ENCODE measurements at places on chromosomes 7 and 10.

- DNase-seq, result no peak
Observed at GRCh38 chr7:116231949-116232348, 21.6 kb downstream of the TES start.

- DNase-seq, result no peak
Observed at GRCh38 chr7:151436446-151437158, 3.3 kb downstream of the CRYGN start.

DNA sequence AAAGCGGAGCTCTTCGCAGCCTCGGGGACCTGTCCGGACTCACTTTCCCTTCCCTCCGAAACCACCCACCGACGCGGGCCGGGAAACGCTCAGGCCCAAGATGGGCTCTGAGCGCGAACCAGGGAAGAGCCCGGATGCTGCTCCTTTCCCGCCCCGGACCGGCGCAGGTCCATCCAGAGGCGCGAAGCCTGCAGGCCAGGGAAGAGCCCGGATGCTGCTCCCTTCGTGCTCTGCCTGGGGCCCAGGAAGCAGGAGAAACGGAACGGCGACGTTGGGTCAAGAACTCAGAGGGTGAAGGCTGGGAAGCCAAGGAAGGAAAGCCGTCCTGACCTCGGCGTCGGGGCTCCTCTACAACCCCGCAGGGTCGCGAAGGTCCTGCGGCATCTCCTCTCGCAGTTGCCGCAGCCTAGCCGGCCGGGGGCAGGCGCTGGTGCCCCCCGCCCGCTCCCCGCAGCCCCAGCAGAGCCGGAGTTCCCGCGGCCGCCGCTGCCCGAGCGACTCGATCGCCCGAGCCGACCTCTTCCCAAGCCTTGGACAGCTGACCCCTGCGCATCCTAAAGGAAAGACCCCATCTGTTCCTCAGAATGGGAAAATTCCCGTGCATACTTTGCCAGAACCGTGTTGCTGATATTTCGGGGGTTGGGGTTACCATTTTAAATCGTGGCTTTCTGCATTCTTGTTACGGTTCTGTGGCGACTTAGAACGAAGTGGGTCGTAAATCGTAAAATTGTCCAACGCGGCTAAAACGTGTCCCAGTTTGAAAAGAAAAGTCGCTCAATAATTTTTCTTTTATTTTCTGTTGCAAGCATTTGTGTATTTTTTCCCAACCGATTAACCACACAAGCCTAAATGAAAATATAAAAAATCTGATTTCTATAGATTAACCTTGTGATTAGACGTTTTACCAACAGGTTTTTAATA, 7.5 kb downstream of the HOXA1 start:
- DNase-seq, result no peak

DNA sequence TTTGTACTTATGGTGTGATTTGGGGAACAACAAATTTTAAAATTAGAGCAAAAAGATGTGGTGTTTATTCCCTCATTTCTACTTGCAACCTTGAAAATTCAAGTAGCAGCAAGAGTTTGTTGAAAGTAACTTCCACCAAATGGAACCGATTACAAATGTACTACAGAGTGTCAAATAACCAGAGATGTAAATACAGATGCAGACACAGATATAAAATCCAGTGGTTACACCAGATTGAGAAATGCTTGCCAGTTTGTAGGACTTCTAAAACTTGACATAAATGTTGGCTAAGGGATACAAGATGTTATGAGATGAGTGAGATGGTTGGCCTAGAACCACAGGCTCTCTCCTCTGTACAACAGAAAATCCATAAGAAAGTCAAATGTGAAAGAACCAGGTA, 162.1 kb downstream of the DIP2C start:
- DNase-seq, result no peak

DNA sequence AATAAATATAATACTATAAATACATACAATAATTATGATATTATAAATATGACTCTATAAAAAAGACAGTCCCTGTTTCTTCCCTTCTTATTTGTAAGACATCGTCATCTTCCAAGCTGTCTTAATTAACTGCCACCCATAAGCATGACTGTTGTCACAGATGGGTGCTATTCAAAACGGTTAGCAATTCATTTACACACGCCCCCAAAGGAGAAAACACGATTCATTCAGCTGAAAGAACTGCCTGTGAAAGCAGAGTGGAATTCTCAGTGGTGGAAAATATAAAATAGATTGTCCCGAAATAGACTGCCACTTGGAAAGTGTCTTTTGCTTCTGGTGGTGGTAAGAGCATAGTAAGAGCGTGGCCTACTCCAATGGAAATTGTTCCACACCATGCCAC, 48.9 kb upstream of the ELMO1 start:
- no peak for DNase-seq

DNA sequence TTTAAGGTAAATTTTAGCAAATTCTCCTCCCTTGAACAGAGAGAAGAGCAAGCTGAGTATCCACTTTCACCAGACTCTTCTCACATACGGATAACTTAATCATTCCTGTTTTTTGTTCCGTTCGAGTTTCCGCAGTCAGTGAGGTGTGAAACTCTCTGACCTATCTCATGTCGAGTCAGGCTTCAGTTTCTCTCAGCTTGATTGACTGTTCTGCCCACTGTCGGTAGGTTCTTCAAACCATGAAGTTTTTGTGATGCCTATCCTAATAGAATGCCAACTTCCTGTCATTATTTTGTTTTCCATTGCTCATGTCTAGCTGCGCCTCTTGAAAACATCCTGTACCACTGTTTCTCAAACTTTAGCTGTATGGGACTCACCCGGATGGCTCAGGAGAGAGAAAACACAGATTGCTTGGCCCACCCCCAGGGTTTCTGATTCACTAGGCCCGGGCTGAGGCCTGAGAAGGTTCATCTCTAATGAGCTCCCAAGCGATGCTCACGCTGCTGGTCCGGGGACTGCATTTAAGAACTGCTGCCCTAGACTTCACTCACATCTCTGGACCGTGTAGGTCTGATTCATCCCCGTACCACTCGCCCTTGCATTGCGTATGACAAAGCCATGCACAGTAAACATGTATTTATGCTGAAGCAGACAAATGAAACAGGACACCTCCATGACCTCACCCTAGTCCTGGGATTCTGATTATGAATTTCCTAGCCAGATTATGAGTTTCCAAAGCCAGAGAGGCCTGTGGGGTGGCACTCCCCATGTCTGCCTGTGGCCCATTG, 208.4 kb upstream of the AGK start:
- no peak for DNase-seq

- no peak for DNase-seq
Observed at GRCh38 chr7:138205614-138206150, 129.4 kb downstream of the AKR1D1 start.

DNA sequence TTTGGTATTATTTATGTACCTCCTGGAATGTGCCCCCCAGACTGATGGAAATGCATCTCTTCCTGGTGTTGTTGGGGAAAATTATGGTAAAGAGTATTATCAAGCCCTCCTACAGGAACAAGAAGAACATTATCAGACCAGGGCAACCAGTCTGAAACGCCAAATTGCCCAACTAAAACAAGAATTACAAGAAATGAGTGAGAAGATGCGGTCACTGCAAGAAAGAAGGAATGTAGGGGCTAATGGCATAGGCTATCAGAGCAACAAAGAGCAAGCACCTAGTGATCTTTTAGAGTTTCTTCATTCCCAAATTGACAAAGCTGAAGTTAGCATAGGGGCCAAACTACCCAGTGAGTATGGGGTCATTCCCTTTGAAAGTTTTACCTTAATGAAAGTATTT, 17.0 kb downstream of the CSGALNACT2 start:
- DNase-seq, result no peak

- DNase-seq, result peak; percentile 47
Observed at GRCh38 chr7:106659963-106660861, 746 bp downstream of the CCDC71L start.

GRCh38 chr10:100683004-100683403, 62.4 kb upstream of the PAX2 start:
- no peak for DNase-seq

- DNase-seq, result no peak
Observed at GRCh38 chr10:1343176-1343575, 287.0 kb downstream of the WDR37 start.

- DNase-seq, result peak; percentile 72
Observed at GRCh38 chr7:131506597-131506996, 49.8 kb downstream of the PODXL start.

- DNase-seq, result no peak
Observed at GRCh38 chr7:379456-380138, 89.6 kb downstream of the FOXL3 start.

GRCh38 chr10:105807935-105808587, 1167.0 kb downstream of the SORCS3 start:
- DNase-seq, result no peak

DNA sequence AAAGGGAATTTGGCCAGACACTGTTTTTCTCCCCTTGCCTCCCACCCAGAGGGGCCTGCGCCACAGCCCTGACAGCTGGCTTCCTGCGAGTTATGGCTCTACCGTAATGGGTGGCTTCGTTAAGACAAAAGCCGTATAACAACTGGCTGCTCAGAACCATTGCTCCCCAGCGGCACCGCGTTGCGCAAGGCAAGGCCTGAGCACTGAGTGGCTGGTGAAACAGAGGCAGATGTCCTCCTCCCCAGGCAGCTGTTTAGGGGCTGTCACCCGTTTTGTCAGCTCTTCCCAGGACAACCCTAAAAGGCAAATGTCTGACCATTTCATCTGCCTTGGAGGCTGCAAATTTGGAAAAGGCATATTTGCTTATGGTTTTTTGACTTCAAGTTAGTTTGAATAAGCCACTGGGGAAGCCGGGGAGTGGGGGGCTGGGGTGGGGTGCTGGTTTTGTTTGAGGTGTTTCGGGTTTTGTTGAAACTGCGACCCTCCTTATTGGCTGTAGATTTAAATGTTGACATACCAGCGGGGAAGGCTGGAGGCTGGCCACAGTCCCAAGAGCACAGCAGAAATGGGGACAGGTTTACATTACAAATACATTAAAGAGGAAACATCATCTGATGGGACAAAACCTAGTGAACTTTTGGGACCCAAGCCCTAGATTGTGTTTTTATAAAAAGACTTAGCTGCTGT, 681 bp upstream of the SPOCK2 start:
- DNase-seq, result peak; percentile 47

DNA sequence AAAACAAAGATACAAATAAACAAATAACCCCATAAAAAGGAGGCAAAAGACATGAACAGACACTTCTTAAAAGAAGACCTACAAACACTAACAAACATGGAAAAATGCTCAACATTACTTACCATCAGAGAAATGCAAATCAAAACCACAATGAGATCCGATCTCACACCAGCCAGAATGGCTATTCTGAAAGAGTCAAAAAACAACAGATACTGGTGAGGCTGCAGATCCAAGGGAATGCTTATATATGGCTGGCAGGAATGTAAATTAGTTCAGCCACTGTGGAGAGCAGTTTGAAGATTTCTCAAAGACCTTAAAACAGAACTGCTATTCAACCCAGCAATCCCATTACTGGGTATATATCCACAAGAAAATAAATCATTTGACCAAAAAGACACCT, 80.4 kb upstream of the NRP1 start:
- no peak for DNase-seq

DNA sequence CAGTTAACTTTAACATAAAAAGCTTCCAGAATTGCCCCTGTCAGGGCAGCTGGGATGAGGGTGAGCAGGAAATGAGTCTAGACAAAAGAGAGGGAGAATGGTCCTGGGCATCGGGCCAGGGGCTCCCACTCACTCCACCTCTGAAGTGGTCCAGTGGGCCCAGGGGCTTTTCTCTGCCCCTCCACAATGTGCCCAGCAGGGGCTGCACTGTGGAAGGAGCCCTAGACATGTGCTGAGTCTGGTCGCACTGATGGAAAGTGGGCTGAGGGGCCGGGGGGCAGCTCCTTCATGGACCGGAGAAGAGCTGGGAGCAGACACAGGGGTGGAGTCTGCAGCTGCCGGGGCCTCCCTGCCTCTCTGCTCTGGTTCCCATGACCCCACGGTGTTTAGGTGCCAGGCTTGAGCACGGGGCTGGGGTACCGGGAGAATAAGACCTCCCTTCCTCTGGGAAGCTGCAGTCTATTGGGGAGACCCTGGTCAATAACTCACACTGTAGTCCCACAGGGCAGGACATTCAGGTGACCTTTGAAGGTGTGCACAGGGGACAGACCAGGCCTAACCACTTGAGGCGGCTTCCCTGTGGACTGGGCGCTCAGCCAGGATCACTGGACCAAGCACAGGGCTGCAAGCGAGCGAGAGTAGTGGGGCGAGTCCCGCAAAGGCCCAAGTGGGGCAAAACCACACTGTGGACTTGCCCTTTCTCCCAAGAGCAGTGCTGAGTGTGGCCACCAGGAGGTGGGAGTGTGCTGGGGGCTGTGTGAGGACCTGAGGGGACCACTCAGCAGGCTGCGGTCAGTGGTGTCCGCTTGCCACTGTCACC, 6.1 kb downstream of the ADCY1 start:
- no peak for DNase-seq
